Renal cortex interstitium (tissue), 15 donors: ENCODE measurements at places on chromosomes 5 and 9. TPM values are rescaled to one million over a fixed set of nuclear protein-coding genes. Genes with fewer than 3 reads are reported as not detected.

- DNase-seq: no peak
Observed at GRCh38 chr5:15391704-15392397, 108.1 kb upstream of the FBXL7 start.

DNA sequence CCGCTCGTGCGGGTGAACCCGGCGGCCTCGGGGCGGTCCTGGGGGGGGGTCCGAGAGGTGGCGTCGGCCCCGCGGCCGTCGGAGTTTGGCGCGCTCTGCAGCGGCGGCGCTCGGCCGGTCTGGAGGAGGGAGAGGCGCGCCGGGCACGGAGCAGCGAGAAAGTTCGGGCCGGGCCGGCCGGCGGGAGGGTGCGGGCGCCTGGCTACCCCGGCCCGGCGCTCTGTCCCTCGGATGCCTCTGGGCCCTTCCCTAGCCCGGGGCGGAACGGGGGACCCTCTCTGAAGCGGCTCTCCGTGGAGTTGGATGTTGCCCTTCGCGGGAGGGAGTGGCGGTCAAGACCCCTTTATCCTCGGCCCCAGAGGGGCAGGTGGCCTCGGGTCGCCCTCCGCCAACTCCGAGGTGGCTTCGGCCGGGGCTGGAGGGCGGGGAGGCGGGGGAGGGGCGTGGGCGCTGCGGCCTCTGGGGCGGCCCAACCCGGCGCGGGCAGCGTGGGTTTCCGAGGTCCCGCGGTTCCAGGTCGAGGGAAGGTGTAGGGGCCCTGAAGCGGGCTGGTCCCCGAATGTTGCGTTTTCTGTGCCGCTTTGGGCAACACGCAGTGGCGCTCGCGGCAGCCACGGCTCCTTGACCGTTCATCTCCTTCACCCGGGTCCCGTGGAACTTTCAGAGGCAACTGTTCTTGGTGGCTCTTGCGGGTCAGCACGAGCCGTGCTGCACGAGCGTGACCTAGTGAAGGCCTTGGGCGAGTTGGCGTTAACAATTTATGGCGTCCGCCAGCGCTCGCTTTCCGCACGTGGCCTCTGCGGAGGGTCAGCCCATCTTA is 290.5 kb downstream of the DOCK8 start:
- no peak for DNase-seq

- no peak for DNase-seq
Observed at GRCh38 chr5:150734579-150735384, 24.0 kb downstream of the DCTN4 start.

DNA sequence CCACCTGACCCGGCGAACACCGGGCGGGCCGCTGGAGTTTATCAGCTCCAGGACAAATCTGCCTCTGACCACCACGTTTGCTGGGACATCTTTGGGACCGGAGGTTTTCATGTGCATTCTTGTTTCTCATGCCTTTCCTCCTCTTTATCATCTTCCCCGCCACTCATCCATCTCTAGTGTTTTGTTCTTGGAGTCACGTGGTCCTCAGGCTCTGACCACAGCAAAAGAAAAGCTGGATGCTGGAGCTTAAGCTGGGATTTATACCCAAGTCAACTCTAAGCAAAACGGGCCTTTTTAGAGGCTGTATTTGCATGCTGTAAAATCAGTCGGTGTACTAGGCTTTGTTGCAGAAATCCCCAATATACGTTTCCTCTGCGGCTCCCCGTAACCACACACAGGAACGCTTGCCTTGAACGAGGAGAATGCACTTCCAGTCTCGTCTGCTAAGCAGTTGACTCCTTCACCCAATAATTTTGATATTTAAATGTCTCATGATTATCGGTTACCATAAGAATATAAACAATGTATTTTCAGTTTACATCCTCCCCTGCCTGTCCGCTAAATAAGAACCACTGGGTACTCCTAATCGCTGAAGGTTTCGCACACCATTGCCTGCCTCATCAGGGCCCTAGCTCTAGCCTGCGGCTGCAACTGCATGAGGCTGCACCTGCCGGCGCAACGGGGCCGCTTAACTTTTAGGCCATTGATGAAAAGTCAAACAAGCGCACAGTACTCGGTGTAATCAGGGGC is 560 bp upstream of the NDUFS6 start:
- DNase-seq: no peak

DNA sequence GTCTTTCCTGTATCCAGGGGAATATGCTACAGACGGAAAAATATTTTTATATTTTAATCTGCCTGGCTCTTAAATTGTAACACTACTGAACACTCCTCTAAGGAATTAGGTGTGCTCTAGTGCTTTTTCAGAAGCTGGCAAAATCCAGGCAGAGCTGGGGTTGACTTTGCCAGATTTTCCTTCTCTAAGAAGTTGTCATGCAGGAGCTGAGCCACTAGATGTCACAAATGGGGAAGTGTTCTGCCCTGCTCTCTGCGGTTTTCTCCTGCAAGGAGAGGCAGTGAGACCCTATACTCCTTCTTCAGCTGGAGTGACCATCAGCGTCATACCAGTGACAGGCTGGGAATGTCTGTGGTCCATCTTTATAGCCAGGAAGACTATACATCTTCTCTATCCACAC is 112.5 kb downstream of the HAPLN1 start:
- no peak for DNase-seq

GRCh38 chr5:142235870-142236672 is 88.8 kb downstream of the SPRY4 start:
- DNase-seq: no peak

DNA sequence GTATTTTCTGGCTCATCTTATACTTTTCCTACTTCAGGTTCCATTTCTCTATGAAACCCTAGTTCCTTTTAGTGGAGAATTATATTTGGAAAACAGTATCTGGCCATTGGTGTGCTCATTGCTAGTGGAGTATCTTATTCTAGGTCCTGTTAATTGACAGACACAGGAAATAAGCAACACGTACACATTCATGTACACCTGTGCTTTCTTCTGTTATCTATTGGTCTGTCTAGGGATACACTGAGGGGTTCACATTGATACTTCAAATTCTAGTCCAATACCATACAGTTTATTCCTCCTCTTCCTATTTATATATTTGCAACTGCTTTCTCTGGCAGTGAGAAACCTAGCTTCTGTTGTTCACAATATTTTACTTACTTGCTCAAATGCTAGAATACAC is 110.2 kb downstream of the FER start:
- no peak for DNase-seq

NTRK2 gene
- polyA plus RNA-seq: 134 TPM

PSD2 gene
- polyA plus RNA-seq: 2.6 TPM

FIBCD1 gene
- 0.54 TPM for polyA plus RNA-seq

TAF11L14 gene
- not detected for polyA plus RNA-seq

CBY3 gene
- polyA plus RNA-seq: 1.9 TPM
